Activated CD4-positive, alpha-beta T cell treated with anti-CD3 and anti-CD28 coated beads, Interleukin-2, amount 50 U/mL, for 24 hours (primary cell): ENCODE measurements at places on chromosomes 12 and 14.

GRCh38 chr14:75281654-75282019, 3.0 kb downstream of the FOS start:
- DNase-seq: no peak

- DNase-seq: no peak
Observed at GRCh38 chr14:61196792-61197191, 84.3 kb downstream of the TMEM30B start.

GRCh38 chr12:120630104-120630892, 10.1 kb upstream of the CABP1 start:
- no peak for DNase-seq

- no peak for DNase-seq
Observed at GRCh38 chr14:102029956-102030355, 56.9 kb downstream of the HSP90AA1 start.

DNA sequence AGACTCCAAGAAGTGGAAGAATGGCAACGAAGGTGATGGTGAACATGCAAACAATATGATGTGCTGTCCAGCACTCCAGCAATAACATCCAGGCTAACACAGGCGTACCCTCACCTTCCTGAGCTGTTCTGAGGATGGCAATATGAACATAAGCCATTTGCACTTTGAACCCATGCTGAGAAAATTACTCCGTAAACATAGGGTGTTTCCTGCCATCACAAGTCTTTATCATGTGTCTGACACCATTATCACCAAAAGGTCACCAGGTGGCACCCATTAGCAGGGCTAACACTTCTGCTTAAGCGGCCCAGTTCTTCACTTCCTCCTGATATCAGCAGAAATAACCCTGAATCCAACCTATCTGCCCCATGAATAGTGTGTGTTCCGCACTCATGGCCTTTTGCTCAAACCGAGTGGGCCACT, 482.8 kb downstream of the MED13L start:
- DNase-seq: no peak

DNA sequence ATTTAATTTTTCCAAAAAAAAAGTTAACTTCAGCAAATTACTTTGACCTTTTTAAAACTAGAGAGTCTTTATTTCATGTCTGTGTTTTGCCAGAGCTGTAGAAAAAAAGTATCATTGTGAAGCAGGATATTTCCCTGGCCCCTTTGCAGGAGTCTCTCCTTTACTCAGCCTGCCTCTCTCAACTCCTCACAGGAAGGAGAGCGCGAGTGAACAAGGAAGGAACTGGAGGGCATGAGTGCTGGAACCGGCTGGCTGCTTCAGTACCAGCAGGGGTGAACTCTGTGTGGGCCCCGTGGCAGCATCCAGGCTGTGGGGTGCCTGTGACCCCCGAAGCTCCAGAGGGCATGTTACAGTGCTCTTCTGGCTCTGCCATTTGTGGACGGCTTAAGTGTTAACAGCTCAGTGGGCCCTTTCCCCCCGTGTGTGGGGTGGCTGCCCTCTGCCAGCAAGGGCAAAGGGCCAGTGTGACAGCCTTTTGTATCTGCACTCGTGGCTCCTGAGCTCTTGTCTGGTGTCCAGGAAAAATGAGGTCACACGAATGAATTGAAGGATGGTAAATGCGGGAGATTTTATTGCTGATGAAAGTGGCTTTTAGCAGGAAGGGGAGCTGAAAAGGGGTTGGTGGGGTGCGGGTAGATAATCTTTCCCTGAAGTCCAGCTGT, 76.6 kb upstream of the KCNH3 start:
- no peak for DNase-seq

GRCh38 chr12:103679421-103680170, 92.5 kb downstream of the STAB2 start:
- no peak for DNase-seq

DNA sequence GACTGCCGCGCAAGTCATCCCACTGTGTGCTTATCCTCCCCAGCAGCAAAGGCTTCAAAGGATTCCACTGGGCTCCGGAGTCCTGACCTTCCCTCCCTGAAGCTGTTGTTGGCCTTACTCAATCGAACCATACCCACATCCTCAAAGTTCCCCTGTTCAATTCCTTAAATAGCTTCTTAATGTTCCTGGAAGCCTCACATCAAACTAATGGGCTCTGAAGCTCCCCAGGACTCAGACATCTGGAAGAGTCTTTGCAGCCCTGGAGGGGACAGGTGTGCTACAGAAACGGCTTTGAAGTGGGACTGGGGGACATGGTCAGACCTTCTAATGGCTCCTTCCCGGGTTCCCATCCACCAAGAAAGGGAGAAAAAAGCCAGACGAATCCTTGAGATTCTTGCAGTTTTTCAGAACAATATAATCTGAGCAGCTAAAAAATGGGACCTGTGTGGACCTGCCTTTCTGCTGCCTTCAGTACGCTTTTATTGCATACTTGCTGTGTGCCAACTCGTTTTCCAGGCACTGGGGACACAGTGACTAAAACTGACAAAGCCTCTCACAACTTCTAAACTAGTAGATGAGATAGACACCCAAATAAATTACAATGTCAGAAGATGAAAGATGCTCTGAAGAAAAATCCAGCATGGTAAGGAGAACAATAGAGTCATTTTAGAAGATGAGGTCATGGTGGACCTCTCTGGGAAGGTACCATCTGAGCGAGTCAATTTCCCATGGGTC, 204.5 kb downstream of the MON2 start:
- no peak for DNase-seq

DNA sequence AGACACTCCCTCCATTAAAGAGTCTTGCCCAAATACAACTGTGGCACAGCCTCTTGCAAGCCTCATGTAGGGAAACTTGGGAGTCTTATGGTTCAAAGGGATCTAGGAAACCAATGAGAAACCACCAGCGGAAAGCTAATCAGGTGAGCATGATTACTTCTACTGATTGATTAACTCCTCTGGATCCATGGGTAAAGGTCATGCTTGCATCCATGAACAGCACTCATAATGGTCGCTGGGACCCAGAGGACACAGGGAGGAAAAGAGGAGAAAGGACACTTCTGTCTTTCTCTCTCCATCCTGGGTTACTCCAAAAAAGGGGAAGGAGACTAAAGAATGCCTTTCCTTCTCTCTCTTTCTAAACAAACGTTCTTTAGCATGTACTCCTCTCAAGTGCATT, 1397.2 kb downstream of the LRFN5 start:
- no peak for DNase-seq

DNA sequence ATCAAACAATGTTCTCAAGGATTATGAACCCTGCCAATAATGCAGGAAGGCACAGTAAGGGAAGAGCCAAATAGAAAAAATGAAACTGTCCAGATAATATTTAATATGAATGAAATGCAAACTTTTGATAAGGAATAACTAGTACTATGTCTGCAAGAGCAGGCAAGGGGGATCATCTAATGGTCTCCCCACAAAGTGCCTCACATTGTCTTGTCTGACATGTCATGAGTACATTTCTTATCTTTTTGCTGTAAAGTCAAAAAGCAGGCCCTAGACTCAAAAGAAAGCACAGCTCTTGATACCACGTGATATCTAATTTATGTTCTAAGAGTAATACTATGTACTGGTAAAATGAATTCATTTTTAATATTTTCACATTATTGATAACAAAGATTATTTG, 43.9 kb upstream of the GTF2A1 start:
- no peak for DNase-seq
